ENCODE measurements at places on chromosomes 1 and 21.
A peak's percentile ranks its signal among the peaks of the same experiment; 100 is the strongest.

- no peak for DNase-seq
Observed at GRCh38 chr1:203328714-203329122, 22.2 kb downstream of the FMOD start.

GRCh38 chr1:156928043-156928602 is 7.7 kb downstream of the LRRC71 start:
- no peak for DNase-seq

GRCh38 chr21:41632748-41633475 is 125.0 kb upstream of the TMPRSS2 start:
- DNase-seq, result no peak

GRCh38 chr1:168422203-168422847 is 121.5 kb downstream of the XCL2 start:
- DNase-seq, result no peak

- DNase-seq, result no peak
Observed at GRCh38 chr21:40729761-40730425, 117.1 kb downstream of the DSCAM start.

GRCh38 chr1:74197255-74197654 is 721 bp downstream of the LRRIQ3 start:
- DNase-seq, result no peak

- no peak for DNase-seq
Observed at GRCh38 chr1:222243902-222244301, 304.0 kb downstream of the HHIPL2 start.

DNA sequence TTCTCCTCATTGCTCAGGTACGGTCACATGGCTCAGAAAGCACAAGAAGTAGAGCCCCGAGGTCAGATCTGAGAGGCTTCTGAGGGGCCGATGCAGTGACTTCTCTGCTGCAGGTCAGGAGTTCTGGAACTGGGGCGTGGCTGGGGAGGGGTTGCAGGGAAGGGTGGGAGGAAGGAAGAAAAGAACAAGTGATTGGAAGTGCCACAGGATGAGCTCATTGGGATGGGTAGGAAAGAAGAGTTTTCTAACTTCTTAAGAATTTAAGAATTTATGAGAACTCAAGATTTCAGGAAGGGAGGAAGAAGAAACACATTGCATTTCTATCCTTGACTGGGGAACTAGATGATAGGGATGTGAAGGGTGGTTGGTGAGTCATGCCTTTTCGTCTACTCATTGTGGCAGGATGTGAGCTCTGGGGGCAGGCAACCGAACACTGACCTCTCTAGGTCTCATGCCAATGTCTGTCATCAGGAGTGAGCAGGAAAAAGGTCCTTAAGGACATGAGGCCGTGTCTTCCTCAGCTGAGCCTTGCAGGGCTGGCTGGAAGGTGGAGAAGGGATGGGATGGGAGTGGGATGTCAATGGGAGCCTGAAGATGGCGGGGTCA is 497 bp downstream of the FCRLB start:
- peak; percentile 70 for DNase-seq

- no peak for DNase-seq
Observed at GRCh38 chr1:44460107-44460882, 55.2 kb downstream of the RNF220 start.

- DNase-seq, result no peak
Observed at GRCh38 chr1:55697997-55698535, 482.9 kb upstream of the USP24 start.

DNA sequence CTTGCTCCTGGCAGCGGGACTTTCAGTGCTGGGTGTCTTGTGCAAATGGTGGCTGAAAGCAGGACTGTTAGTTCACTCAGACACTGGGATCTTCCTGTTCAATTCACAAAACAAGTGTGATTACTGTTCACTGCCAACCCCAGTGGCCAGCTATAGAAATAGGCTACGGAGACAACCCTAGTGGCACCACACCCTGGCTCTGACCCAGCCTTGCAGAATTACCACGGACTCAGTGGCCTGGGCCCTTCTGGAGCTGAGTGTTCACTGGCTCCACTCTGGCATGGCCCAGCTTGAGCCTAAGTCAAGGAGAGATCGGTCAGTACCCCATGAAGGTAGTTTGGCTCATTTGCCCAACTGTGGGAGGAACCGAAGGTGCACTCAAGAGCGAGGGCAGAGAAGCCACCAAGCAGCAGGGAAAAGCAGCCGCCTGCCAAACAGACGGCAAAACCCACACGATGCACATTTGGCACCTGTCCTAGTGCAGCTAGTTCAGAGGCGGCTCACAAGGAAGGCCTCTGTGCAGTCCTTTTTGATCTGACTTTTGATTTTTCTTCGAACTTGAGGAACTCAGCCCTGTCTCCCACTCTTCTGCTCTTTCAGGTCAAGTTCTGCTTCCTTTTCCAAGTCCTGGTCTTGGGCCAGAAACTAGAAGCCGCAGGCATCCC is 5.9 kb downstream of the KIAA2013 start:
- no peak for DNase-seq

- no peak for DNase-seq
Observed at GRCh38 chr1:221459558-221459957, 282.3 kb downstream of the DUSP10 start.

- no peak for DNase-seq
Observed at GRCh38 chr1:53303726-53304515, 23.9 kb downstream of the LRP8 start.

DNA sequence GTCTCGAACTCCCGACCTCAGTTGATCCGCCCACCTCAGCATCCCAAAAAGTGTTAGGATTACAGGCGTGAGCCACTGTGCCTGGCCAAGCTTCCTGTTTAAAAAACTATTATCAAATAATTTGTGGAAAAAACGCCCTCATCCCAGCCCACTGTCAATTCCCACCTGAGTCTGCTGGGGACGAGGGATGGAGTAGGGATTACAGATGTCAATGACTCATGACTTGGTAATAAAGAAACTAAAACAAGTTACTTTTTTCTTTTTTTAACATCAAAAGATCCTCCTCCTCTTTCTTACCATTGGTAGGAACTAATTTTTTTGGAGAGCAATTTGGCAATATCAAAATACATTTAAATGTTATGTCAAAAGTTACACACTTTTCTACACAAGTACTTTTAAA is 9.7 kb downstream of the CNN3 start:
- DNase-seq, result no peak

DNA sequence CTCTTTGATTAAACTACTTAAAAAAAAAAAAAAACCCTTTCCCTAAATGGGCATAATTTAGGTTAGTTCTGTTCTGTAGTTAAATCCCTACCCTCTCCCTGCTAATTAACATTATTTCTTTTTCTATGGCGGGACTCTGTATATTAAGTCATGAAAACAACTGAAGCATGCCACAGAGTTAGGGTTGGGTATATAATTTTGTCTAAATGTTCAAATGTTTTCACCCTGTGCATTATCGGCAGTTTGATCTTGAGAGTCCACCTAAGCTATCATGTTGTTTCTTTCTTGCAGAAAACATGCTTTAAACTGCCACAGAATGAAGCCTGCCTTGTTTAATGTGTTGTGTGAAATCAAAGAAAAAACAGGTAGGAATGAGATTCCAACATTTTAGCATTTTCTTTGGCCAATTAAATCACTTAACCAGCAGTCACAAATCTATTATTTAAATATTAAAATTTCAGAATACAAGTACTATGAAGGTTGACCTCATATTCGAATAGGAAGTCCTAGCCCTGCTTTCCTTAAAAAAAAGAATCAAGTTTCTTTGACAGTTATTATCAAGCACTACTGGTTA is 4.0 kb downstream of the PBX1 start:
- no peak for DNase-seq

- DNase-seq, result no peak
Observed at GRCh38 chr1:158040323-158040722, 46.9 kb downstream of the KIRREL1 start.

- DNase-seq, result no peak
Observed at GRCh38 chr1:64155278-64155677, 48.1 kb upstream of the UBE2U start.

DNA sequence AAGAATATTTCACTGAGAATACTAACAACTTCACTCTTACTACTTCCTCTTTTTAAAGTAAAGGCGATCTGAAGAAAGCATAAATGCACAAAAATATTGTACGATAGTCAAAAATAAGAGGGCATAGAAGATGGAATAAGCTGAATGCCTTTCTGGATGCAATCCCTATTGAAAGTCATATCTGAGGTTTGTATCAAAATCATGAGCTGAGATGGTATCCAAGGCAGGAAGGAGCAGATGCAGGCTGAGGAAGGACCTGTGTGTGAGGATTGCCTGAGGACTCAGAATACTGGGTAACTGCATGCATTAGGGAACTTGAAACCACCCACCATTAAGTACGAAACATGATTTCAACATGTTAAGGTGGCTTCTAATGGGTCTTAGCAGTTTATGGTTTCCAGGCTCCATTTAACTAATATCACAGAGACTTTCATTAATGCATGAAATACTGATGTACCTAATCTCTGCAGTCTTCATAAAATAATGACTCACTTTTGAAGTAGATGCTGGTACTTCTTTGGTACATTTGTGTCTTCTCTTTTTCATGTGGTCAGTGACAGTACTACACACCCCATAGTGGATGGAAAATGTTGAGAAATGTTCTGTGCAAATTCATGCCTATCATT is 29.6 kb upstream of the RGS1 start:
- no peak for DNase-seq

GRCh38 chr1:194517567-194517966 is 1331.2 kb upstream of the B3GALT2 start:
- DNase-seq, result no peak

- peak; percentile 67 for DNase-seq
Observed at GRCh38 chr1:31483012-31483946, 70.3 kb downstream of the SERINC2 start.

DNA sequence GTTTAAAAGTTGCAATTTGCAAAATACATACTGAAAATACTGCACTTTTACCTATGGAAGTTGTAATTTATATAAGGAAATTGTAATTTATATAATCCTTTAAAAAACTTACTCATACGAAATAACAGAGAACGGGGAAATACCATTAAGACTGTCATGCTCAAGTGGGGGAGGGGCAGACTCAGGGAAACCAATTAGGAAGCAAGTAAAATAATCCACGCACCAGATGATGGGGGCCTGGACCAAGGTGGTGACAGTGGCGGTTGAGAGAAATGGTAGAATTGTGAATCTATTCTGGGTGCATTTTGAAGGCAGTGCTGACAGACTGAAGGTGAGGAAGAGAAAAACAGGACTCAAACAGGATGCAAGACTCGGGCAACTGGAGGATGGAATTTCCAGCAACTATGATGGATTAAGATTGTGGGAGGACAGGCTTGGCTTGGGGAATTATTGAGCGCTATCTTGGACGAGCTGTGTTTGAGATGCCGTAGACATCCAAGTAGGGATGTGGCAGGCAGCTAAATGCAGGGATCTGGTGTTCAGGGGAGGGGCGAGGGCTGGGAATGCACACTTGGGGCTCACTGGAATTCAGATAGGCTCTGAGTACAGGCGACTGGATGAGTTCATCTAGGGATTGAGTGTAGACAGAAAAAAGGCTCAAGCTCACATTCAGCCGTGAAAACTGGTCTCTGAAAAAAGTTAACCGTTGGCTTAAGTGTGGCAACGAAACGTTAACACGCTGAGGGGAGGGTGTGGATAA is 977 bp downstream of the LCA5L start:
- no peak for DNase-seq

- DNase-seq, result no peak
Observed at GRCh38 chr1:70169018-70169839, 36.1 kb downstream of the LRRC40 start.

DNA sequence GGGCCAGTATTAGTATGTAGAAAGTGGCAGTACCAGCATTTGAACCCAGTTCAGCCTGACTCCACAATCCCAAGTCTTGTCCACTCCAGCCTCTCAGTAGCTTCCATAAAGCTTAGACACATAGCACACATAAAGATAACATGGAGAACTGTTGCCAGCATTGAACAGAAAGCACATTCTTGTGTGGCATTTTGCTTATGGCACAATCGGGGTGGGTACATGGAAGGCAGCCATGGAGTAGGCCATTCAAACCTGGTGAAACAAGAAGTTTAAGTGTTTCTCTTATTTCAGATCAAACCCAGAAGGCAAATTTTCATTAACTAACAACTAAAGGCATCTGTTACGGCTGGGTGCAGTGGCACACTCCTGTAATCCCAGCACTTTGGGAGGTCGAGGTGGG is 102.7 kb downstream of the HIVEP3 start:
- DNase-seq, result no peak

DNA sequence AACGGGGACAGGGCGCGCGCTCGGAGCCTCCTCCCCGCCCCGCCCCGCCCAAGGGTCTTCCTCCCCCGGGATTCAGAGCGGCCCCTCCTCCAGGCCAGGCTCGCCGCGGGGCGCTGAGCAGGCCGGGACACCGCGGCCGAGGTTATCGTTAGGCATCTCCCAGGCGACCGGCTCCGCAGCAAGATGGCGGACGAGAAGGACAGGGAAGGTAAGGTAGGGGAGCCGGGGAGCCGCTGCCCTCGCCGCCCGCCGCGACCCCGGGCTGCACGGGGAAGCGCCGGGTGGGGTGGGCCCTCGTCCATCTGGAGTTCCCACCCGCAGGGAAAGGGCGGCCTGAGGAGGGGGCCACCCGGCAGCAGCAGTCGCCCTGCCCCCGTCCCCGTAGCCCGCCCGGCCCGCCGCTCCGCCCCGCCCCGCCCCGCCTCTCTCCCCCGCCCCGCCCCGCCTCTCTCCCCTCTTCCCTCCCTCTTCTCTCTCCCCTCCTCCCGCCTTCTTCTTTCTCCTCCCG is 105.9 kb upstream of the HNRNPU start:
- no peak for DNase-seq

DNA sequence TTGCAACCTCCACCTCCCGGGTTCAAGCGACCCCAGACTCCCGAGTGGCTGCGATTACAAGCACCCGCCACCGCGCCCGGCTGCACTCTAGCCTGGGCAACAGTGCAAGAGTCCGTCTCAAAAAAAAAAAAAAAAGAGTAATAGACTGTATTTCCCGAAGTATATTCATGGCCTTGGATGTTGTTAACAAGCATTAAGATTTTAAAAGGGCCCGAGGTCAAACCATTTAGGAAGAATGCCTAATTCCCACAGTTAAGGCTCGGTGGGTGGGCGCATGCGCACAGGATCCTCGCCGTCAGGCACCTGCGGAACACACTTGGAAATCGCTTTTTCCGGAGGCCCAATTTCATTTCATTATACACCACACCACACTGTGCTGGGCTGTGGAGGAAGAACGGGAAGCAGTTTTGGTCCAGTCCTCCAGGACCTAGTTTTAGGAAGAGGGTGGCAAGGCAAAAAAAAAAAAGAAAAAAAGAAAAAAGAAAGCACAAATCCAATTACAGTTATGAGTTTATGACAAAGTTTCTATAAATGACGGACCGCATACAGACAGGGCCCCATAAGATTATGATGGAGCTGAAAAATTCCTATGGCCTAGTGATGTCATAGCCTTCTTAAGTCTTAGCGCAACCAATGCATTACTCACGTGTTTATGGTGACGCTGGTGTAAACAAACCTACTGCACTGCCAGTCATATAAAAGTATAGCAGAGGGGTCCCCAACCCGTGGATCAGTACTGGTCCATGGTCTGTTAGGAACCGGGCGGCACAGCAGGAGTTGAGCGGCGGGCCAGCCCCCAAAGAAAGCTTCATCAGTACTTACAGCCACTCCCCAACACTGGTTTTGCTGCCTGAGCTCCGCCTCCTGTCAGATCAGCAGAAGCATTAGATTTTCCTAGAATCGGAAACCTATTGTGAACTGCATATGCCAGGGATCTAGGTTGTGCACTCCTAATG is 38.2 kb downstream of the H3-3A start:
- DNase-seq, result no peak

GRCh38 chr21:40852563-40852962 is 5.6 kb upstream of the DSCAM start:
- DNase-seq, result no peak

- DNase-seq, result no peak
Observed at GRCh38 chr1:229087339-229087738, 183.6 kb upstream of the RAB4A start.

GRCh38 chr1:1677718-1678580 is 14.6 kb downstream of the SLC35E2B start:
- no peak for DNase-seq

GRCh38 chr1:3029481-3029961 is 8.3 kb downstream of the ACTRT2 start:
- DNase-seq, result no peak

All from non-pigmented ciliary epithelial cell (primary cell).